ENCODE measurements at places on chromosomes 11 and 22.

DNA sequence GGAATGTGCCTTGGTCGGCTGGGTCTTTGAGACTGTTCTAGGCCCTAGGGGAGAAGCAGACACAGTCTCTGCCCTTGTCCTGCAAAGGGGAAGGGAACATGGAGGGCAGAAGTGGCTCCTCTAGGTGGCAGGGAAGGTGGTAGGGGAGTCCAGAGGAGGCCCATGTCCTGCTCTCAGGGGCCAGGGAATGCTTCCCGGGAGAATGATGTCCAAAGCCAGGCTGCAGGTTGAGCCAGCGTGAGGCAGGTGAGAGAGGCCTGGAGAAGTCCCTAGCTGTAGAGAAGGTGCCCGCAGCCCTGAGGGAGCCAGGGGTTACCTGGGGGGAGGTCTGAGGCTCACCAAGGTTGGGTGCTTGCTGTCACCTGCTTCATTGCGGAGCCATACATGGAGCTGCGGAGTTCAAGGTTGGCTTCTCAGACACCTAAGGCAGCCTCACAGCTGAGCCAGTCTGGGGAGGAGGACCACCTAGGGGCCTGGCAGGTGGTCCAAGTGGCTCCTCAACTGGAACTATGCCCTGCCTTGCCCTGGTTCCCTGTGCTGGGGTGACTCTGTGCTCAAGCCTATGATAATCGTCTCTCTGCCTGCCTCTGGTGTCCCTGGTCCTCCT is 46.1 kb downstream of the SMIM38 start:
- no peak for DNase-seq

GRCh38 chr11:75403983-75404658 is 4.8 kb downstream of the RPS3 start:
- no peak for DNase-seq

GRCh38 chr11:11105361-11105760 is 247.5 kb upstream of the ZBED5 start:
- no peak for DNase-seq

GRCh38 chr11:19604679-19605375 is 107.8 kb upstream of the NAV2 start:
- DNase-seq = no peak

DNA sequence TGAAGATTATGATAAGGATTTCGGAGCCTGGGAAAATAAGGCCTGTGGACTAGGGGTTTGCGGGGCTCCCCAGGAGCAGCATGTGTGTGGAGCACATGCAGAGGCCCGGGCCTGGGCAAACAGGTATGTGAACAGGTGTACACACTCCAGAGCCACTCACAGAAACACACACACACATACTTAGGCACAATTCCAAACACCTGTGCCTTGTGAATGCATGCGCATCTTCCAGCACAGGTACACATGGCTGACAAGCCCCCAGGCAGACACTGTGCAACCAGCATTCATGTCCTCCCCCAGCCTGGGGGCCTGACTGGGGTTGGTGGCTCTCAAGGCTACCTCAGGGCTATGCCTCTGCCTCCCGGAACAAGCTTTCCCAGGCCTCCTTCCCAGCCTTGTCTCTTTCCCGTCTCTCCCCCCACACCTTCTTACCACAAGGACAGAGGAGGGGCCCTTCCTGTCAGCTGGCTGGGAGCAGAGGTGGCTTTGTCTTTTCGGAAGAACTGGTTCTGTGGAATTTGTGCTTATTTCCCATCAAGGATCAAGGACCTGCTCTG is 2.6 kb upstream of the P2RY6 start:
- no peak for DNase-seq

- no peak for DNase-seq
These were observed 33.7 kb downstream of the SVIP start for GRCh38 chr11:22795914-22796313.

GRCh38 chr11:125627236-125627910 is 2.4 kb downstream of the CHEK1 start:
- peak; percentile 20 for DNase-seq
